Central memory CD8-positive, alpha-beta T cell (primary cell): ENCODE measurements at places on chromosomes 2 and 18.

DNA sequence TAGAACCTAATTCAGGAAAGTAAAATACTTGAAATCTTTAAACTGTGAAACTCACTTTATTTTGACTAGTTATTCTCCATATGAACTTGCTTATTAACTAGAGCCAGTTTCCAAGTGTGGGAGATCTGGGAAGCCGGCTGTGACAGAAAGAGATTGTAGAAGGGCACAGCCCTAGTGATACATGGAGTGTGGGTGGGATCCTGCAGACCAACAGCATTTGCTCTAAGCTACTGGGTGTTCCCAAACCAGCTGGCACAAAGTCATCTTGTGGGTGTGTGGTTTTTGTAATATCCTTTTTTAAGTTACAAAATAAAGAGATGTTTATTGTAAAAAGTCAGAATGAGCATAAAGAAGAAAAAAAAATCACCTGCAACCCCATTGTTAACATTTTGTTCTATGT is 3.4 kb downstream of the DUSP19 start:
- peaks cover 6% of the 10 kb centered on the region for H3K4me1 ChIP-seq
- no peak overlapping the region for H3K27ac ChIP-seq
- no peak for DNase-seq
- peaks cover 2% of the 10 kb centered on the region for H3K36me3 ChIP-seq
- no peak overlapping the region for H3K4me3 ChIP-seq

GRCh38 chr2:105873281-105873680 is 128.6 kb downstream of the NCK2 start:
- peaks cover 13% of the 10 kb centered on the region for H3K36me3 ChIP-seq
- H3K4me1 ChIP-seq = peaks cover 73% of the 10 kb centered on the region
- no peaks in the 10 kb centered on the region for H3K27me3 ChIP-seq
- H3K4me3 ChIP-seq = peak overlapping the region; percentile 58

- H3K36me3 ChIP-seq = no peaks in the 10 kb centered on the region
- no peak overlapping the region for H3K4me3 ChIP-seq
- H3K27me3 ChIP-seq = no peaks in the 10 kb centered on the region
- DNase-seq = no peak
- no peak overlapping the region for H3K27ac ChIP-seq
- no peaks in the 10 kb centered on the region for H3K4me1 ChIP-seq
Observed at GRCh38 chr2:217636991-217637561, 365.7 kb downstream of the TNS1 start.

- DNase-seq = no peak
- no peaks in the 10 kb centered on the region for H3K4me1 ChIP-seq
Observed at GRCh38 chr2:57862153-57862552, 184.5 kb upstream of the VRK2 start.

DNA sequence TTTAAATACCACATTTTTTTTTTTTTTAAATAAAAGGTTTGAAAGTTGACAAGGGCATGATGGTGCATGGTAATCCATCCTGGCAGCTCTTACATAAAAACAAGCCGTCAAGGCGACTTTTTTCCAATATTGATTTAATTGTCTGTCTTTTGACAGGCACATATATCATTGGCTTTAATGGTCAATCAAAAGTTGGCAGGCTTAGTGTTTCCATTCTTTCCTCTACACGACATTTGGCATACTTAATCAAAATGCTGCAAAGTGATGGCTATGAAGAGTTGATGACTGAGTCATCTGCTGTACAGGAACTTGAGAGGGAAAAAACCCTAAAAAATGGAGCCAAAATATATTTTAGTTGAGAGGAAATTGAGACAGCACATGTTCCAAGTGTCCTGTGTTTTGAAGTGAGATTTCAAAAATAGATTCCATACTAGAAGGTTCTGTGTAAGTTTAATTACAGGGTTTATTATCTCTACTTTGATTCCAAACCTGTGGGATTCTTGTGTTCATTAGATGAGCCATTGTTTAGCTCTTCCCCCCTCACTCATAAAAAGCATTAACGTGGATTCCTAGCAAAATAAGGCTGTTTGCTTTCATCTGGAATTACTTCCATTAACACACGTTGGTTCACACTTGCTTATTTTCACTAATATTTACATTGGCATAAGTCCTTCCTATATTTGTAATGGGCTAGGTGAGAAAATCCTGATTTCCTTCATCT is 3.2 kb downstream of the TSHZ1 start:
- H3K27me3 ChIP-seq = no peaks in the 10 kb centered on the region
- H3K27ac ChIP-seq = no peak overlapping the region

DNA sequence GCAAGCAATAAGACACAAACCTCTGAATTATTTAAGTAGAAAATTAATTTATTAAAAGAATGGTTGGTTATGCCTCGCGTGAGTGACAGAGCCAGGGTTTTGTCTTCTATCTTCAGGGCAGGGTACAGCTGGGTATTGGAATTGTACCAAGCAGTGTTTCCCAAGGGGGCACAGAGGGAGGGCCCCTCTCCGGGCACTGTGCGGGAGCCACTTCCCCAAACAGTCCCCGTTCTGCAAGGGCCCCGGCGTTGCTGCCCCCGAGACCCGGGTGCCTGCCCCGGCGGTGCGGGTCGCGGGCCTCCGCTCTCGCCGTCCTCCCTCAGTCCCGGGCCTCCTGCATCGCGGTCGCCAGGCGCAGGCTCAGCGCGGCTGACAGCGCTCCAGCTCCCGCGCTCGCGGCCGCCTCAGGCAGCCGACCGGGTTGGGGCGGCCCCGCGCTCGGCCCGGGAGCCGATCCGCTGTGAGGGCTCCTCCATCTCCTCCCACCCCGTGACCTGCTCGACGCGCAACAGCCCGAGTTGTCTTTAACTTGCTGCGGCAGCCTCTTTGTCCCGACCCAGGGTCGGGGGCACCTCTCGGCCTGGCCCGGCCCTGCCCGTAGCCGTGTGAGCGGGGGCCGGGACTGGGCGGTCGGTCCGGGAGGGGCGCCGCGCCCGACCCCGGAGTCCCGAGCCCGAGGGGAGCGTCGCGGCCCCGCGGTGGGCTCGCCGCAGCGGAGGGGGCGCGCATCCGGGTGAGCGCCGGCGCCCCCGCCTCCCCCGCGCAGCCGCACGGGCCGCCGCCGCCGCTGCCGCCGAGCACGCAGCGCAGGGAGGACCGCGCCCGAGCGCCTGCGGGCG is 620 bp upstream of the GALNT1 start:
- DNase-seq = peak; percentile 41
- peaks cover 32% of the 10 kb centered on the region for H3K4me1 ChIP-seq
- H3K27me3 ChIP-seq = no peaks in the 10 kb centered on the region
- H3K4me3 ChIP-seq = peak overlapping the region; percentile 62
- H3K27ac ChIP-seq = no peak overlapping the region
- peaks cover 3% of the 10 kb centered on the region for H3K36me3 ChIP-seq

DNA sequence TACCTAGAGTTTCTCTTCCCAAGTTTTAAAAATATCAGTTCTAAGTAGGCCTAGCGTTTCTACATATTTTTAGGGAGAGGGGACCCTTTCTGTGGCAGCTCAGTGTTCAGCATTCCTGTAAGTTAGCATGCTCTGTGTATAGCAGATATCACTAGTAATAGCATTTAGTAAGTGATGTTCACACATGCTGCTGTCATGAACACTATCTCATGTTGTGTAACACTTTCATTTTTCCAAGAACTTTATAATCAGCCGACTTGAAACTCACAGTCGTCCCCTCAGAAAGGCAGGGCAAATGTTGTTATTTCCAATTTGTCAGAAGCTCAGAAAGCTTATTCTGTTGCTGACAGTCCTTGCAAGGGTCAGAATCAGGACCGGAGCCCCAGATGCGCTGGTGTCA is 267.7 kb downstream of the ALPK2 start:
- H3K27ac ChIP-seq = no peak overlapping the region
- H3K36me3 ChIP-seq = peaks cover 3% of the 10 kb centered on the region
- peaks cover 40% of the 10 kb centered on the region for H3K27me3 ChIP-seq
- no peak overlapping the region for H3K4me3 ChIP-seq
- DNase-seq = no peak
- H3K4me1 ChIP-seq = no peaks in the 10 kb centered on the region

DNA sequence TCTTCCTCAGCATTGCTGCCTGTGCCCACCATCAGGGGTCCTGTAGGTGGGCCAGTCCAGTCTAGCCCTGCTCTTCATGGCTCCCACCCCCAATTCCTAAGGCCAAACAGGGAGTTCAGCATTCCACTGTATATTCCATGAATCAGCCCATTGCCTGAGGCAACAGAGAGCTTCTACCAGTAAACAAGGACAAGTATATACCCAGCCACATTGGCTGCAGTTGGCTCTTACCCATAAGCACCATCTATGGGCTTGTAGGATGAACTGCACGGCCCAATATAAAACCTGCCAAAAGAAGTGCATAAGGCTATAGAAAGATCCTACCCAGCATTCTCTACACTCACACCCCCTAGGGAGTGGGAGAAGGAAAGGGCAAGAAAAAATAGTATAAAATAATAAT is 95.1 kb upstream of the SALL3 start:
- DNase-seq = no peak
- no peak overlapping the region for H3K27ac ChIP-seq
- H3K27me3 ChIP-seq = peaks cover 38% of the 10 kb centered on the region
- no peaks in the 10 kb centered on the region for H3K4me1 ChIP-seq
- no peak overlapping the region for H3K4me3 ChIP-seq

DNA sequence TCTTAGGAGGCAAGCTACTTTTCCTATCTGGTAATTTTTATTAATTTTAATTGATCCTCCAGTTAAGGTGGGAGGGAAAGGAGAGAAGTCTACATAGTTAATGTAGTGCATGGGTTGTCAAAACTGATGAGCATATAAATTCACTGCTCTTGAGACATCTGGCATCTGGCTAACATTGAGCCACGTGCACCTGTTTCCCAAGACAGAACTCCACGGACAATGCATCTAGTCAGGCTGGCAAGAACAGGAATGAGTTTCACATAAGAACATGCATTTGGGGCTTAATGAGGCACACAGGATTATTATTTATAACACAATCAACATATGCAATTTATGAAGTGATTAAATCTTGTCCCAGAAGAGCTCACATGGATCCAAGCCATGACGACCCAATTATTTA is 16.2 kb upstream of the RAB1A start:
- H3K36me3 ChIP-seq = no peaks in the 10 kb centered on the region
- H3K4me3 ChIP-seq = no peak overlapping the region
- no peak for DNase-seq
- H3K27ac ChIP-seq = no peak overlapping the region
- H3K27me3 ChIP-seq = peaks cover 18% of the 10 kb centered on the region

GRCh38 chr2:130807659-130808385 is 28.9 kb upstream of the ARHGEF4 start:
- no peak for DNase-seq
- H3K36me3 ChIP-seq = no peaks in the 10 kb centered on the region
- no peak overlapping the region for H3K4me3 ChIP-seq
- H3K4me1 ChIP-seq = peaks cover 13% of the 10 kb centered on the region
- H3K27ac ChIP-seq = no peak overlapping the region
